Neural progenitor cell (in vitro differentiated cells): ENCODE measurements at places on chromosomes 1 and 21.

GRCh38 chr1:20302108-20302471 is 11.4 kb downstream of the VWA5B1 start:
- DNase-seq = no peak

DNA sequence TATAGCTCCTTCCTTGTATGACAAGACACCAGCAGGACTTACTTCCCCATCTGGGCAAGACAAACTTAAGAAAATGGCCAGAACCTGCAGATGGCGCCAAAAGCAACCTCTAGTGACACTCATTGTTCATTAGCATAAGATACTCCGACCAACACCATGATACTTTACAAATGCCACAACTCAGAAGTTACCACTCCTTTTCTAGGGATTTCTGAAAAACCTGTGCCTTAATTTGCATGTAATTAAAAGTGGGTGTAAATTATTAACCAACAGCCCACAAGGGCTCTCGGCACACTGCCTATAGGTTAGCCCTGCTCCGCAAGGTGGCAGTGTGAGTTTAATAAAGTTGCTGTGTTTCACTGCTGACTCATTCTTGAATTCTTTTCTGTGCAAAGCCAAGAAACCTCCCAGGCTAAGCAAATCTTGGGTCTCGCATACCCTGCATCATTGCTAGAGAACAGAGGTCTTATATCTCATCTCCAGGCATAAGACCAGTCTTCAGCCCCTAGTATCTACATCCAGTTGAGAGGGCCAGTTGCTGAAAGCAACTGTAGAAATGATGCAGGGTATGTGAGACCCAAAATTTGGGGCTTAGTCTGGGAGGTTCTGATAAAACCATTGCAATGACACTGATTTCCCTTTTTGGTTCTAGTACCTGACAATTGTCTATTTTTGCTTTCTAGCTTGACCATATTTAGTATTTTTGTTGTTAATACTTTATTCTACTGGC is 86.4 kb downstream of the FAF1 start:
- DNase-seq = peak; percentile 77

DNA sequence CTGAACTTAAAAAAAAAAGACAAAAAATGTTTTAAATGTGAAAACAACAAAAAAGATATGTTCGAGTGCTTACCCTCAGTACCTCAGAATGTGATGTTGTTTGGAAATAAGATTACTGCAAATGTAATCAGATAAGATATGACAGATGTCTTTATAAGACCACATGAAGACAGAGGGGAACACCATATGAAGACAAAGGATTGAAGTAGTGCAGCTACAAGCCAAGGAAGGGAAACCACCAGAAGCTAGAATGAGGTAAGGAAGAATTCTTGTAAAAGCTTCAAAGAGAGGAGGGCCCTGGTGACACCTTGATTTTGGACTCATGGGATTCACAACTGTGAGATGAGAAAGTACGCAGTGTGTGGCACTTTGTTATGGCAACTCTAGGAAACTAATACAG is 15.4 kb downstream of the ASB17 start:
- no peak for DNase-seq

- no peak for DNase-seq
These were observed 184.3 kb downstream of the CYYR1 start for GRCh38 chr21:26388731-26389231.

DNA sequence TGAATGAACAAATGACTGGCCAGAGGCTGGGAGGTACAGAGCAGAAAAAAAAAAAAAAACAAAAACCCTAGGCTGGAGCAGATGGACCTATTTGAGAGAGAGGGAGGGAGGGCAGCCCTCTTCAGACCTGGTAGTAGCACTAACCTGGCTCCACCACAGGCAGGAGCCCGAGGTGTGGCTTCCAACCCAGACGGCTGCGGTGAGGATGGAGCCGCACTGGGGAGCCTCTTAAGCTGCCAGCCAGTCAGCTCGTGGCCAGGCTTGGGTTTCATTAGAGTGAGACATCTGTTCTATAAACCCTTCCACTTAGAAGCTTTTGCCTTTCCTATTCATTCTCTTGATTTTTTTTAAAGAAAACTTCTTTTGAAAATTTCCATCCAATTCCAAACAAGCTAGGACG is 16.8 kb downstream of the LGR6 start:
- peak; percentile 67 for DNase-seq

- no peak for DNase-seq
These were observed 290.4 kb downstream of the OLFM3 start for GRCh38 chr1:101706366-101706765.

- DNase-seq = peak; percentile 33
These were observed 9.5 kb downstream of the SH3BGRL3 start for GRCh38 chr1:26289158-26290059.

DNA sequence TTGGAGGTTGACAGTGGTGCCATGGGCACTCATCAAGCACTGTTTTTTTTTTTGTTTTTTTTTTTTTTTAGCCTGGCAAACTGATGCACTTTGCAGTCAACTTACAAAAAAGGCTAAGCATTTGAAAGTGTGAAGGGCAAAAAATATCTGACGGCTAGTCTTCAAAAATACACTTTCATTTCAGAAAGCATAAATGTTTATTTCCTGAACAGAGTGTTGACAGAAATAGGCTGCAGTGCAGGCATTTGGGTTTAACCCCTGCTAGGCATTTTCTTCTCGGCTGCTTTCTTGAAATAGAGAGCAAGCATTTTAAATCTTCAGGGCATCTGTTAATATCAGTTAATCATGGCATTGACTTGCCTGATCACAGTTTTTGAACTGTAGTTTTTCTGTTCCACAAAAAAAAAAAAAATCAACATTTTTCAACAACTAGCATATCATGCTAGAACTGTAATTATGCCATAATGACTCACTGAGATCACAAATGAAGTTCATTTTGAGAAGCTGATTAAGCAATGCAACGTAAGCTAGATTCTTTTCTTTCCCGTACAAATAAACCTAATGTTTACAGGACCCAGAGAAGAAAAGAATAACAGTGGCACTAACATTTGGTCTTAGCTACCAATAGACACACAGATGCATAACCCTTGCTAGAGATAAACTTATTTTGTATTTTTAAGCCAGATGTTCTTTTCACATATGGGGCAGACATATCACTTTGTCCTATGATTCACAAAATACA is 100.4 kb upstream of the USH2A start:
- DNase-seq = no peak

GRCh38 chr1:214859647-214860046 is 222.9 kb upstream of the KCNK2 start:
- no peak for DNase-seq

DNA sequence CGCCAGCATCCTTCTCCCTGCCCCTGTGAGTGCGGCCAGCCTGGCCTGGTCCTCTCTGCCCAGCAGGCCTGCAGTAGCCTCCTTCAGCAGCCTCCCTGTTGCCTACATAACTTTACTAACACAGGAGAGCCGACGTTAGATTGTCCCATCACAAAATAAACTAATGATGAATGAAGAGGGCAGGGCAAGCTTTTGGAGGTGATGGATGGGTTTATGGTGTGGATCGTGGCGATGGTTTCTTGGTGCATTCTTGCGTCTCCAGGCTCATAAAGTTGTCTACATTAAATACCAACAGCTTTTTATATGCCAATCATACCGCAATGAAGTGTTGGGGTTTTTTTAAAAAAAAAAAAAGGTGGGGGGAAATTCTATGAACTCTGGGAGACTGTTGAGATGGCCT is 164.5 kb downstream of the PRDM16 start:
- no peak for DNase-seq

DNA sequence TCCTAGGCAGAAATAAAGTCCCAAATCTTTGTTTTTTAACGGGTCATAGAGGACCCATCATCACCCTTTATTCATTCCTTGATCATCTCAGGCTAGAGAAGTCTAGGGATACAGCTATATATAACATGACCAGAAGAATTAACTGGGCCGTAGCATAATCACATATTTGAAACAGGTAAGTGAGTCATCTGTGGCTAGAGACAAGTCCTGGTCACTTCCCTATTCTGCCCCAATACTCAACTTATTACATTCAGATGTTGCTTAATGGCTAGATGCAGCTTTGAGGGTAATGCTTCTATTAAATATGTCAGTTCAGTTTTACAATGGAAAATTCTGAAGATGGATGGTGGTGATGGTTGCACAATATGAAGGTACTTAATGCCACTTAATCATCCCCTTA is 47.0 kb downstream of the EXO1 start:
- no peak for DNase-seq

GRCh38 chr1:223708001-223708359 is 4.4 kb upstream of the CAPN2 start:
- DNase-seq = no peak

DNA sequence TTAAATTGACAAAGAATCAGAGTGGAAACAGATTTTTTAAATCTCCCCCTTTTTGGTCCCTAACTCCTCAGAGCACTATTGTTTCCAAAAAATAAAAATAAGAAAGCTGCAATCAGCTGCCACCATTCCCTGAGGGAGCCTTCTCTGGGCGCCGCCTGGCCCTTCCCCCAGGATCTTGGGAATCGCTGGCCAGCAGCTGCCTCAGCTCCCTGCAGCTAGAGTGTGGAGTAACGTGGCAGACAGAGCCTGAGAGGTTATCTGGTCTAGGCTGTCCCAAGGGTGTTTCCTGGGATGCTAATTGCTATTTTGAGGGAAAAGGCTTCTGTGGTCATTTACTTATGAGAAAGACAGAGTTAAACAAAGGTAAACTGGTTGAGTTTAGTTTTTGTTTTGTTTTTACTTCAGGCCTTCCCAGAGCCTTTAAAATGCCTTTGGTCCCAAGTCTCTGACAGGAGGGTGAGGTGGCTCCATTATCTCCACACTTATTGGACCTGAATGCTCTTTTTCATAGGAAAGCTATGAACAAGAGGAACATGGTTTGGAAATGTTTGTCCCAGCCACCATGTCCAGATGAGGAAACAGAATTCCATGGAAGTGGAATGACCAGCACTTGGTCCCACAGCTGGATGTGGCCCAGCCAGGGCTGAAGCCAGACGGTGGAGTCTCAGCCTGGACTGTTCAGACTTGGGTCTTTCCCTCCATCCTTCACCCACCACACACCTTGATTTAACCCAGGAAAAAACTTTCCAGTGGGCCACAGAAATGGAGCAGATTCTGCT is 14.1 kb upstream of the KIAA1614 start:
- no peak for DNase-seq

- peak; percentile 1 for DNase-seq
These were observed 296.0 kb upstream of the PTBP2 start for GRCh38 chr1:96425382-96426129.

- no peak for DNase-seq
These were observed 104.2 kb downstream of the SIM2 start for GRCh38 chr21:36803051-36803645.

GRCh38 chr1:54331091-54331772 is 75.0 kb downstream of the SSBP3 start:
- peak; percentile 41 for DNase-seq

GRCh38 chr1:217273866-217274265 is 357.0 kb downstream of the GPATCH2 start:
- no peak for DNase-seq

DNA sequence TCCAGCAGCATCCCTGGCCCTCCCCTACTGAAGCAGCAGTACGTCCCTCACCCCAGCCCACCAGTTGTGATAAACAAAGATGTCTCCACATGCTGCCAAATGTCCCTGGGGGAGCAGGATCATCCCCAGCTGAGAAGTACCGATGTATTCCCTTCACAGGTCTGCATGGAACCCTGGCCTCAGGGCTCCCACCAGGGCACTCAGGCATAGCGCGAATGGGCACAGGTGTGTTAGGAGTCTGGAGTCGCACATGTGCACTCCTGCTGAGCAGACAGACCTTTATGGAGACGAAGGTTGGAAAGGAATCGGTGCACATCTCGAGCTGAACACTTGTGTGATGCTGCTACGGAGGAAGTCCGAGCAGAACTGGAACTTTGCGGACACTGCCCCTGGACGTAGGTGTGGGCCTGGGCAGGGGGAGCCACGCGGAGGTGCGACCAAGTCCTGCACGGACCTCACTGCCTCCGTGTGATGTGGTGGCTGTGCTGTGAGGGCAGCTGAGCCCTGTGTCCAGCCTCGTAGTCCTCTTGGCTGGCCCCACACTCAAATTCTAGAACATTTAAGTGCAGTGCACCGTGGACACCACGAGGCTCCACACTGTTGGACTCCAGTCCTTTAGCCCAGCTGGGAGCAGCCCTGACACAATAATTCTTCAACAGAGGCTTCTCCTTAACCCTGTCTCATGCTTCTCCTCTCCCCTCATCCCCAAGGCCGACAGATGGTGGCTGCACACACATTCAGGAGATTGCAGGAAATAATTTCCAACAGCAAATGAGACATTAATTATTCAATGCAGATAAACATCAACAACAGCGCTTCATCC is 43.4 kb downstream of the RSPH1 start:
- DNase-seq = no peak

GRCh38 chr1:30664103-30664755 is 59.2 kb downstream of the MATN1 start:
- no peak for DNase-seq

- no peak for DNase-seq
These were observed 2.6 kb downstream of the E2F2 start for GRCh38 chr1:23528250-23528978.

- no peak for DNase-seq
These were observed 161.8 kb downstream of the DYRK1A start for GRCh38 chr21:37528150-37528937.

DNA sequence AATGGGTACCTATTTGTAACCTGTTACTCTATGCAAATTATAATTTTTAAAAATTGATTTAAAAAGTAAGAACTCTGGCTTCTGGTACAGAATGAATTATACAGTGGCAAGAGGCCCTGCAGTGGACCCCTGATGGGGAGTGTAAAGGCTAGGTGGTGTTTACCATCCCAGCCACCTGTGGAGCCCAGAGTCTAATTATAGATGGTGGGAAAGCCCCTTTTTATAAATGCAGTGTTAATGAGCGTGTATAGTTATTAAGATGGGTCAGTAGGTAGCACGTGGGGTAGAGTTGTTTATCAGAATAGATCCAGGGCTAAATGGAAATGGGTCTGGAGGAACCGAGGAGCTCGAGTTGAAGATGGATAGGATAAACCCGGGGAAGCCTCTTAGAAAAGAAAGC is 13.9 kb upstream of the PRELP start:
- no peak for DNase-seq

DNA sequence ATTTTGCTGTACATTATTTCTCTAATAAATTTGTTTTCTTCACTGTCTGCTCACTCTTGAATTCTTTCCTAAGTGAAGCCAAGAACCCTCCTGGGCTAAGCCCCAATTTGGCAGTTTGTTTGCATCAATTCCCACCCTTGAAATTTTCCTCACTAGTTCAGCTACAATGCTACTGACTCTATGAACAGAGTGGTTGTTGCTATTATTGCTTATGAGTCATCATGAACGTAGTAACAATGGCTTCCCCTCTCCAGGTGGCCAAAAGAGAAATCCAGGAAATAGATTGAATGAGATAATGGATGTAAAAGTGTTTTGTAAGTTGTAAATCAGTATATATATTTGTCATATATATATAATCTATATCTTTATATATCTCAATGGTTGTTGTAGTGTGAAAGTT is 193.0 kb downstream of the URB2 start:
- DNase-seq = no peak
